Inflammatory macrophage (primary cell): ENCODE measurements at places on chromosomes 3 and 15.
A peak's percentile ranks its signal among the peaks of the same experiment; 100 is the strongest.

DNA sequence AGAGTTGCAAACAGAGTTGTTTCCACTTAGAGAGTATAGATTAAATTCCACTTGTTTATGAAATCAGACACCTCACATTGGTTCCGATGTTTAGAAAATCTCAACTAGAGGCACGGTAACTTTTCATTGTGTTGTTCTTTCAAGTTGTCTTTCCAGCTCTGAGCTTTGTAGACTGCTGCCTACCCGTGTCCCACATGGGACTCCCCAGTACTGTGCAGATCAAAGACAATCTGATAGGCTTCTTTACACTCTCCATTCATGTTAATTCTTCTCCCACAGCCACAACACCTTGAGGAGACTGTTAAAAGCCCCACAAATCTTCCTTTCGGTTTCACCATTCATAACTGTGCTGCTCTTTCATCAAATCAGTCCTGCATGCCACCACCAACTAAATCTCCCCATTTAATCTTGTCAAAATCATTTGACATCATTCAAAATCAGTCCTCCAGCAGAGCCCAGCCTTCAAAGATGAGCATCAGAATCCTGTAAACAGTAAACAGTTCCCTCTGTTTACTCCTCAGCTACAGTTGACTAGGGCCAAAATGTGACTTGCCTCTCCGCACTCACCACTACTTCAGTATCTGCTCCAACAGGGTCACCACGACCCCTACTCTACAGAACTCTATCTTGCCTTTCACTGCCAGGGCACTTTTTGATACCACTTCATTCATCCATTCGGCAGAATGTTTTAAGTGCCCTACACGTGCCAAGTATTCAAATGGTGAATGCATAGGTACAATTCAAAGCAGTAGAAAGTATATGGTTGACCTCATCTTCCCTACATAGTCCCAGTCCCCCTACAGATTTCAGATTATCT is 8.3 kb downstream of the ANXA2 start:
- DNase-seq, result no peak

GRCh38 chr3:103690536-103690935 is 1255.7 kb downstream of the ZPLD1 start:
- DNase-seq, result no peak

- DNase-seq, result no peak
These were observed 159.2 kb downstream of the THSD4 start for GRCh38 chr15:71274448-71274798.

DNA sequence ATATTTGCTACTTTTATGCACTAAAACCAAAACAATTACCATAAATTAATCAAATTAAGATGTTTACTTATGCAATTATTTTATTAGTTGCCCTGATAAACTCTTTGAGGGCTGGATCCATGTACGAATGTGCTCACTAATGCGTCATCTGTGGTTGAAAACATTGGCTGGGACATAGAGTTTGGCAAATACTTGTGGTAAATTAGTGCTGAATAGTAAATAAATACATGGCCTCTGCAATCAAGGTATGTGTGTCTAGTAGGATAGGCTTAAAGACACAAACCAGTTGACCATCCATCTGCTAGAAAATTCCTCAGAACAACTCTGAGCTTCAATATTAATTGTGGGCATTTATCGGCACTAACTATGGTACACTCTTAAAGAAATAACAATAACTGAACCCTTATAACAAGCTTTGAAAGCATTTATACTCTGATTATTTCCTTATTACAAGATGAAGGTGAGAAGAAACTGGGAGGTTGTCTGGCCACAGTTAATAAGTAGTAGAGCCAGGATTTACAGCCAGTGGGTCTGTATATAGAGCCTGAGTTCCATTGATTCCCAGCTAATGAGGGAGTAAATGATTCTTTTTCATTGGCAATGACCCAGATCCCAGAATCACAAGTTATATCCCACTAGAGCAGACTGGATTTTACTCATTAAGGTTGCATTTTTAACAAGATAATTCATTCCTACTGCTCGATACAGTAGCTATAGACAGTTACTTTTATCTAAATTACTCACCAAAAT is 169.5 kb upstream of the CNTN6 start:
- DNase-seq, result no peak

- DNase-seq, result no peak
These were observed 693.0 kb upstream of the CADM2 start for GRCh38 chr3:84265768-84266167.

GRCh38 chr3:116238846-116239565 is 206.3 kb downstream of the LSAMP start:
- no peak for DNase-seq

DNA sequence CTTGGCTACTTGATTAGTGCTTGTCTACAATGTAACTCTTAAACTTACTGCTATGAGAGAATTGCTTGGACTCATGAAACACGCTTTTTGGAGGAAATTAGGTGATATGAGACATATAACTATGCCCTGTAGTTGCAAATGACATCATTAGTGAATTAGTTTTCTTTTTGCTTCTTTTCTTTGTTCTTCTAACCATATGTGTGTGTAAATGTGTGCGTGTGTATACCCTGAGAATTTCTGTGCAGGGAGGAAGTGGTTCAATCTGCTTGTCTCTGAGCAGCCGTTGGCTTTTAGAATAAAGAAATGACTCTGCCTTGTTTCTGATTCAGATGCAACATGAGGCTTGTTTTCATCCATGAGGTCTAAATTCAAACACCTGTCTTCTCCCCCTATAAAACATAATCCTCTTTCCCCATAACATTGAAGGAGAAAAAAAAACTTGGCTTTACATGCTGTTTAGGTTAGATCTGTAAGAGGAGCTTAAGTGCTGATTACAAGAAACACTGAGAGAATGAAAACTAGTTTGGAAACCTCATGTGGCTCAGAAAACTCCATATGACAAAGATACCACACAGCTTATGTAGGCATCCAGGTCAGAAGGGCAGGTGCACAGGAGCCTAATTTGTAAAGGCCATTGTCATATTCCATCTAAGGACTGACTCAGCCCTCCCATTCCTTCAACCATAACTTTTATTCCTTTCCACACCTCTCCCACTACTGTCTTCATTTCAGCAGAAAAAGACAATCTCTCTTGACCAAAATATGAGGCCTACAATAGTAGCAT is 30.5 kb upstream of the BLM start:
- DNase-seq, result peak; percentile 40

DNA sequence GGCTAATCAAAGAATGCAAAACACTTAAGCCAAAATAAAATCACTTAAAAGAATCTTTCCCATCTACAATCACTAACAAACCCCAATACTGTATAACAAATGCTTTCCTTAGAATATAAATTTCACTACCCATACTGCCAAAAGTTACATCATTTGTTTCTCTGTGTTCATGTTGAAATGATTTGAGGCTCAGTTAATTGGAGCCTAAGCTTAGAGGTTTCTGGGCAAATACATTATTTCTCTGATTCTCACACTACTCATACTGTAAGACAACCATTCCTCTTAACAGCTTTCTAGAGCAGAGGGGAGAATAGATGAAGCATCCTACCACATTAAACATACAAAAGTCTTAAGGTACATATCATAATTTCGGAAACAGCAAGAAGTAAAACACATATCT is 2.1 kb downstream of the RIOX2 start:
- DNase-seq, result no peak

- DNase-seq, result no peak
These were observed 270.7 kb upstream of the SLITRK3 start for GRCh38 chr3:165466856-165467255.

- no peak for DNase-seq
These were observed 172.4 kb downstream of the PDE8A start for GRCh38 chr15:85154061-85154460.

DNA sequence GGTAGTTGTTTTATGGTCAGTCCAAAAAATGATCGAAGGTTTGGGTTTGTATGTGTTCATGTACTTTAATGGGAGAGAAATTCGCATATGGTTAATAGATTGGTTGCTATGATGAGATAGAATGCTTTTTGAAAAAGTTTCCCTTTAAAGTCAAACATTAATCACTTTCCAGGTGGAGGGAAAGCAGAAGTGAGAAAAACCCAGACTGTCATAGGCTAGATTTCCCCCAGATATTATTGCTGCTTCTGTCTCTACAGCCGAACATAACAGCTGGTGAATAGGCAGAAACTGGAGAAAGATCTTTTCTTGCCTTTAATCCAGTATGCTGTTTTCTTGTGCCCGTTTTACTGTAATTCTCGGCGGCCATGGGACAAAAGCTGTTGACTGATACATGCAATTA is 287.6 kb downstream of the SOX2 start:
- DNase-seq, result no peak

GRCh38 chr3:10945683-10946287 is 46.8 kb upstream of the SLC6A1 start:
- DNase-seq, result peak; percentile 28

- DNase-seq, result no peak
These were observed 74.1 kb upstream of the CHRM5 start for GRCh38 chr15:33894193-33894592.

DNA sequence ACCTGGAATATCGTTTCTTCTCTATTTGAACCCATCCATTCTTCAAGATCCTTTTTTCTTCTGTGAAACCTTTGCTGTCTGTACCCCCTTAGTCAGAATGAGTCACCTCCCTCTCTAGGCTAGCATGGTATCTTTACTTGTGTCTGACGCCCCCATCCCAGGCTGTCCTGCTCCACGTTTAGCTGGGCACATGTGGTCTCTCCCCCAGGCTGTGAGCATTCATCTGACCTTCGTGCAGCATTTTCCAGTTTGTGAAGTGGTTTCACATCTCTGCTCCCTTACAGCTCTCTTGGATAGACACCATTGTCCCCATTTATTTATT is 14.3 kb upstream of the TLE3 start:
- DNase-seq, result no peak

- DNase-seq, result peak; percentile 51
These were observed 166.7 kb upstream of the THBS1 start for GRCh38 chr15:39414201-39414600.

- DNase-seq, result peak; percentile 91
These were observed 8.8 kb downstream of the ANKUB1 start for GRCh38 chr3:149783576-149783975.

DNA sequence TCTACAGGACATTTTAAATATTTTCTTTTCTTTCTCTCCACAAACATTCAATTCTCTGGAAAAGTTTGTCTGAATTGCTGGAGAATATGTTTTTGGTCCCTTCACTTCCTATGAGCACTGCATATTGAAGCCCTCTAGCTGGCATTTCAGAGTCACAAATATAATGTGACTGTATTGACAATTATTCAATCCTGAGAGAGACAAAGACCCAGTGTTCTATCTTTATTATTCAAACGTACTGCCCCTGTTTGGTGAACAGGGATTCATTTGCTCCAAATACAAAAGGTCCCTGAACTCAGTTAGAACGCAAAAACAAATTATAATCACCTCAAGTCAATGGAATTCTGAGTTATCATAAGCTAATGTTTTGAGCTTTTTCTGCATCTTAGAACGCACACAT is 173.1 kb upstream of the CDIN1 start:
- DNase-seq, result no peak

GRCh38 chr3:187705164-187705563 is 2.8 kb upstream of the RTP2 start:
- no peak for DNase-seq

- no peak for DNase-seq
These were observed 397.4 kb downstream of the OTOL1 start for GRCh38 chr3:161893972-161894371.

DNA sequence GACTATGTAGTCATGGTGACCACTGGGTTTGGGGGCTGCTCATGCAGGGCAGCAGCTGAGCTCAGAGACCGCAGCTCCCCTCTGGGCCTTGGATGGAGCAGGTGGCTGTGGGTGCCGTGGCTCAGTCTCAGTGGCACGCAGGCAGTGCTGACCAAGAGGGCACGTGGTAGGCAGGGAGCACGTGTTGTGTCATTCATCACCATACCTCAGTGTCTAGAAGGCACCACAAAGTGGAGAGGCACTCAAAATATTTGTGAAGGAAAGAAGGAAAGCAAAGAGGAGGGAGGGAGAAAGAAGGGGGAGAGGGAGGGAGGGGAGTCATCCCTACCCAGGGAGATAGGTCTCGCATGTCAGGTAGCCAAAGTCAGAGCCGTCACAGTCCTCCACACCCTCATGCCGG is 26.1 kb downstream of the EAF1 start:
- DNase-seq, result no peak

- no peak for DNase-seq
These were observed 543.3 kb downstream of the ZBBX start for GRCh38 chr3:166836836-166837235.

- no peak for DNase-seq
These were observed 19.2 kb downstream of the EXOSC7 start for GRCh38 chr3:44995142-44995770.

- no peak for DNase-seq
These were observed 22.9 kb downstream of the MYLK start for GRCh38 chr3:123861081-123861836.

DNA sequence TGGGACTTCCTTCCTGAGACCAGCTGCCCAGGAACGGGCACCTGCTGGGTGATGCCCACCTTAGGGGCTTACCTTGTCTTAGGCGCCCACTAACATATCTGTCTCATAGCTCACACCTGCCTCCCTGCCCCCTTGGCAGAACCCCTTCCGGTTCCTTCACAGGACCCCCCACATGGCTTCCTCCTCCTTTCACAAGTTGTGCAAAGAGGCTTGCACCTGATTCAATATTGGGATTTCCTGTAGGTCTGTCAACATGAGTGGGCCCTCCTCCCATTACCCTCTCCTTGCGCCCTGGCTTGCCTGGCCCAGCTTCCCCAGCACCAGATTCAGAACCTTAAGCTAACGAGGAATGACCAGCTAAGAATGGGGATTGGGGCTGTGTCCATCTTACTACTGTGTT is 633 bp downstream of the THPO start:
- DNase-seq, result no peak

DNA sequence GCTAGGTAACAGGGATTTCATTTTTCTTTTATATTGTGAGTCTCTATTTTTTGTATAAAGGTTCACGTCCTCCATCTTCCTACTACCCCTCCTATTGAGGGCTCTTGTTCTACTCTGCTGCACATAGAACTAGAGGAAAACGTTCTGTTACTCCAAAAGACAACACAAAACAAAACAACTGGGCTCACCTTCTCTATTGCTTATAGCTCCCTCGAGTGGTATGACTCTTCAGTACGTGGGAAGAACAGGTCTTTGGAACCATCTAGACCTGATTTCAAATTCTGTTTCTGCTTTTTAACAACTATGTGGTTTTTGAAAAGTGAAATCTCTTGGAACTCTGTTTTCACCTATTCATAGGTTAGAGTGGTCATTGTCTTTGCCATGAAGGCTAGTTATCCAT is 515.3 kb downstream of the SOX2 start:
- DNase-seq, result no peak

- DNase-seq, result no peak
These were observed 1.2 kb downstream of the CPA3 start for GRCh38 chr3:148866261-148866660.
